ENCODE measurements at places on chromosomes 12 and 14.

DNA sequence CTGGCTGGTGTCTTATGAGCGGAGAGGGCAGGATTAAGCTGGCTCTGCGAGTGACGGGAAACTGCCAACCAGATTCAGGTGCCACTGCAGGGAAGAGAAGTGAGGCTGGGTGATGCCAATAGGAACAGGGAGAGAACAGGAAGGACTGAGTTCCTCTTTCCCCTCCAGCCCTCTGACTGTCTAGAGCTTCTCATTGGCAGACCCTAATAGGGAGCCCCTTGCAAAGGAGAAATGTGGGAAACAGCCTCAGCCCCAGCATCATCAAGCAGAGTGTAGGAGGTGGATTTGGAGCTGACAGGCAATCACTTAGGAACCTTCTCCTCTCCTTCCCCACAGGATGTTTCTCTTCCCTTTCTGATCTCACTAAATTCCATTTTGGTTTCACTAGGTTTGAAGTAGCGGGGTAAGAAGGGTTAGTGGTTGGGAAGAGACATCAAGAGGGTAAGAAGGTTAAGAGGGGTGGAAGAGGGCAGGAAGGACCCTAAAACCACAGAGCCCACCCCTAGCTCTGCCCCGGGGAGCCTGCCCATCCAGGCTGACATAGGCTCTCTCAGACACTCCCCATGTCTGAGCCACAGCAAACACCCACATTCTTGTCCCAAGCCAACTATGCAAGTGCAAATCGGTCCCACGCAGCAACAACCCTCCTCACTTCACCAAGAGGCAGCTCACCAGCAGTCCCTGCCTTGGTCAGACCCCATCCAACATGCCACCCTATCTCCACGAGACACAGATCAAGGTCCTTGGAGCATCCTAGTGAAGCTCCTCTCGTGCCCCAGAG lies 111.1 kb downstream of the STAB2 start:
- peak; percentile 18 for DNase-seq

- peak; percentile 49 for DNase-seq
Observed at GRCh38 chr14:78933948-78934524, 763.9 kb downstream of the NRXN3 start.

- DNase-seq, result no peak
Observed at GRCh38 chr14:23300687-23301223, 1.9 kb downstream of the PPP1R3E start.

- peak; percentile 19 for DNase-seq
Observed at GRCh38 chr14:99518441-99519346, 37.5 kb downstream of the CCNK start.

DNA sequence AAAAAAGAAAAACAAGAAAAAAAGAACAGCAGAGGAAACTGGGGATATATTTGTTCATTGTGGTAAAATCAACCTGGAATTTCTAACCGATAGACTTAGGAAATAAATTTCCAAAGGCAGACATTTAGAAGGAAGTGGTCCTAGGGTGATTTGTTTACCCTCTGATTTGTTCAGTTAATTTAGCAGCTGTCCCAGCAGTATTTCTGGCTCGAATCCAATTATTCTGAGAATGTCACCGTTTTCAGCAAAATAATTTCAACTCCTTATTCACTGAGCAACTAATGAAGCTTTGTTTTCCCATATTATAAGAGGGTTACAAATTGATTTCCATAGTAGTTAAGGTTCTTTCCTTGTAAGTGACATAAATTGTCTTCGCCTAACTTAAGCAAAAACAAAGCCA lies 285.2 kb upstream of the SYT10 start:
- DNase-seq, result no peak

GRCh38 chr12:129819391-129819790 lies 84.4 kb downstream of the TMEM132D start:
- no peak for DNase-seq

DNA sequence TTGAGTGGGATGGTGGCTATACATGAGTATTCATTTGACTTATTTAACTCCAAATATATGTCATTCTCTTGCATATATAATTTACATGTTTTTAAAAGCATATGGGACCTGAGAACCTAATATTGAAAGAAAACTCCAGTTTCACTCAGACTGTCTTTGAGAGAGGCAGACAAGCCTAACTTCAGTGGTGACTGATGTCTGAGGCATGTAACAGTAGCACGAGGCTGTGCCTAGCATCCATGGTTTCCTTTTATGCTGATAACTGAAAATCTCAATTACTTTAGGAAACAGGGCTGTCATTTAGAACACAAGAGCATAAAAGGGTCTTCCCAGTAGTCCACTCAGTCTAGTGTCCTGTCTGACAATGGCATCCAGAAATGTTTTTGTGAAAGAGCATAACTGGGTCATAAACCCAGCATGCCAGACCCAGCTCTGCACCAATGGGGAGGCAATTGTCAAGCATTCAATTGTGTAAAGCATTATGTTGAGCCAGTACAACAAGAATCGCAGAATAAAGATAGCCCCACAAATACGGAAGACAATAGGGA lies 24.3 kb downstream of the MAPK1IP1L start:
- no peak for DNase-seq

GRCh38 chr14:104940526-104941150 lies 16.0 kb downstream of the PLD4 start:
- DNase-seq, result no peak

DNA sequence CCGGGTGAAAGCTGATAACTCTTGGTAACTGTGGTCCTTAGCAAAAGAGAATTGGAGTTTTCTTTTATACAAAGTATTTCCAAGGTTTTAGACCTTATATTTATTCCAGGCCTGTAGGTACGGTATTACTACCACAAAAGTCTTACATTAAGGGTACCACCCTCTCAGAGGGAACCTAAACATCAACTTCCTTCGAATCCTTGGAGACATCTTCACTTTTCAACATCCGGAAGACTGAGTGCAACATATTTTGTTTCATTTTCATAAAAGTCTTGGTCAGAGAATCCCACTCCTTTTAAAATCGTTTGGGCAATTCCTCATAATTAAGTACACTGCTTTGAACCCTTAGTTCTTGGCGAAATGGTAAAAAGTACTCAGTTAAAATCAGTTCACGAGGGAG lies 1.2 kb downstream of the CNOT2 start:
- no peak for DNase-seq

DNA sequence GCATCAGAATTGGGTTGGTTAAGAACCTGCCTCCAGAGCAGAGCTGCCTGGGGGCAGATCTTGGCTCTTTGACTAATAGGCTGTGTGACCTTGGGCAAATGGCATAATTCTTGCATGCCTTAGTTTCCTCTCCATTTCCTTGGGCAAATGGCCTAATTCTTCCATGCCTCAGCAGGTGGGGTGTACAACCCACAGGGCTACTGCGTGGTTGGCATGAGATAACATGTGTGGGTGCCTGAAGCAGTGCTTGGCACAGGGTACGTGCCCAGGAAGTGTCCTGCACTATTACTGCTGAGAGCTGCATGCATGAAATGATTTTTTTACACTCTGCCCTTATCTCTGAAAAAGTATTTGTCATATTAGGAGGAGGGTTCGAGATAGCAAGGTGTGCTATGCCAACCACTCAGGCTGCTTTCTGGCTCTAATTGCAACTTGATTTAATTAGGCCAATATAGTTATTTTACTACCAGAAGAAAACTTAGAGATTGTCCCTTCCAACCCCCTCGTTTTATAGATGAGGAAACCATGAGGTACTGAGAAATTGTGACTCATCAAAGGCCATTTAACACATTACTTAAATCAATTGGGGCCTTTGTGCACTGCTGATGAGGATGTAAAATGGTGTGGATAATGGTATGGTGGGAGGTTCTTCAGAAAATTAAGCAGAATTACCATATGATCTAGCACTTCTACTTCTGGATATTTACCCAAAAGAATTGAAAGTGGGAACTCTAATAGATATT lies 161.6 kb upstream of the HIF1A start:
- DNase-seq, result no peak

- no peak for DNase-seq
Observed at GRCh38 chr12:114174326-114174725, 208.2 kb upstream of the RBM19 start.

DNA sequence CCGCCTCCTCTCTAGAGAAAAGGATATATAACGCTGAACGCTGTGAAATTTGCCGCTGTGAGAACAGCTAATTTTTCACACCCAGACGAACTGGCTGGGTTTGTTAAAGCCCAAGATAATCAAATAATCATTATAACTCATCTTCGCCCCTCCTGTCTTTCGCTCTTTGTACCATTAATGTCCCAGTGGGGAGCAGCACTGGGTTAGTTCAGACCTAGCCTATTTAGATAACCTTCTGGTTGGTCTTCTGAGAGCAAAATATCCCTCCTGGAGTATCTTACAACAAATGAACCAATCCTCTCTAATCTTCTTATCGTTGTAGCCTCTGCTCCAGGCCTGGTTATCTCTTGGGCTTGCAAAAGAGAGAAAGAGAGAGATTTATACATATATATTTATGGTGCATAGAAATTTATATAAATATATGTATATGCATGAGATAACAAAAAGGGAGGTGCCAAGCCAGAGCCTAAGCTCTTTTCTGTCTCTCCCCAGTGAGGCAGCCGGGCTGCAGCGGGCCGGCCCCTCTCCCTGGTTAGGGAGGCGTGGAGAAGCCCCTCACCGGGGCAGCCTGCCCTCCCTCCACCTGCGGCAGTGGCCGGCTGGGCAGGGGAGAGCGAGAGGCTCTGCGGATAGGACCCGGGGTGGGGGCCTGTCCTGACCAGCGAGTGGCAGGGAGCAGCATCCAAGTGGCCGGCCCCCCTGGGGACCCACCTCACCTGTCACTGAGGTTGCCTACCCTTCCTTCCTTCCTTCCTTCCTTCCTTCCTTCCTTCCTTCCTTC lies 202.0 kb upstream of the LHX5 start:
- no peak for DNase-seq

DNA sequence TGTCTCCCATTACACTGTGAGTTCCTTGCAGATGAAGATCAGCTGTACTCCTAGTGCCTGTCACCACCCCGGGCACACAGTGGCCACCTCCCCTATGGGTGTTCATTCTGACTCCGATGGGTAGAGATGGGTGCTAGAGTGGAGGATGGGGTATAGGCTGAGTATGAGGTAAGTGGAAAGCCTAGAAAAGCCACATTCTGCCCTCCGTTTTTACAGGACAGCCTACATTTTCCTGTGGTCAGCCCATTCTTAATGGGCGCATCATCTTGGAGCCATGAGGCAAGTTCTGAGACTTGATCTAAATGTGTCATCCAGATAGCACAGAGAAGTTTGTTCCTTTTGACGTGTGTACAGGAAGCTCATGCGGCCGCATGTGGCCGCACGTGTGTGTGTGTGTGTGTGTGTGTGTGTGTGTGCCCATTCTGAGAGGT lies 166.7 kb upstream of the HIF1A start:
- no peak for DNase-seq

DNA sequence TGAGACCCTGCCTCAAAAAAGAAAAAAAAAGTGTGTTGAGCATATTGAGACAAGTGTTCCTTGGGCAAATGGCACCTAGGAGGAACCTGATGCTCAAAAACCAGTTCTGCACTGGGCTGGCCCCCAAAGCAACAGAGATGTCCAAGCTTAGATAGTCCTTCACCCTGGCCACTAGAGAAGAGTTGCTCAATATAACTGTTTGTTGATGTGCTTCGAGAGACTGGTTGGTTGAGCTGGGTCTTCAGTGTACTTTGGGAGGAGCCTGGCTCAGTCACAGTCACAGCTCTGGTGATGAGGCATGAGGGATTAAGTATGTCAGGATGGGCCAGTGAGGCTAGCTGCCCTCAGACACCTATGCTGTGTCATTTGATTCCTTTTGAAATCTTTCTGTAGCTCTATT lies 38.0 kb downstream of the SLC2A14 start:
- no peak for DNase-seq

DNA sequence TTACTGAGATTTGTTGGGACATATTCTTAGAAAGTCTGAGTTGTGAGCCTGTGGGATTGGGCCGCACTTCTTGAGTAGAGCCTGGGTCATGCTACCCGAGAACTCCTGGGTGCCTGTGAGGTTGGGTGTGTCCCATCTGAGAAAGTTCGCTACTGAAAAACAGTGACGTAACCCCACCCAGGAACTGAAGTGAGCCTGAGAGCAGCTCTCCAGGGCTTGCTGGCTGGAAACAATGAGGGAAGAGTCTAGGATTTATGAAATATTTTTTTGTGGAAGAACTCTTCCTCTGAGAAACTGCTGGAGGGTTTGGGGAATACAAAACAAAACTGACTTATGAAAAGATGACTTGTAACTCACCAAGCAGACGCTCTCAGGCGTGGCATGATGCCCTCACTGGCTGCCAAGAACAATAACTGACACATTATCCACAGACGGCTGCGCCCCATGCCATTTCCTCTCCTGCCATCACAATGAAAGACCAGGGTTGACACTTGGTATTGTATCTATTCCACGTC lies 69.2 kb downstream of the RASSF3 start:
- no peak for DNase-seq

DNA sequence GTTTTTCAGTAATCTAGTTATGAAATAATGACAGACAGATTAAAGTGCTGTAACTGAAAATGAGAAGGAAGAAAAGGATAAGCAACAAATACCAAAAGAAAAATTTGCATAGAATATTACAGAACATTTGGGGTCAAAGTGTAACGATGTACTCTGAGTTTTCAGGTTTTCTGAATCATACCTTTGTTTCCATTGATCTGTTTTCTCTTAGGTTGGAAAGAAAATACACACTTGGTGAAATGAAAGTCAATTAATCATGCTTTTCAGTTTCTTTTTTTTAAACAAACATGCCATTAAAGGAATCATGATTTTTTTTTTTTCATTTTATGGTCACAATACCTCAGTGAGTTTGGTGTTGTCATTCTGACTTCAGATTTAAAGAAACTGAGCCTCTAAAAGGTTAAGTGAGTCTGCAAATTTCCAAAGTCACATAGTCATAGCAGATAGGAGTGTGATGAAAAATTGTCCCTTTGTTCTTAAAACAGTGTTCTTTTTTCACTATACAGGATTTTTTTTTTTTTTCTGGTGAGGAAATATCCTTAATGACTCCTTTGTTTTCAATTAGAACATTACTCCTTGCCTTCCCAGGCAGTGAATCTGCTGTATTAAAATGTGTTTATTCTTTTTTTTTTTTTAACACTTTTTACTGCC lies 35.9 kb upstream of the PZP start:
- DNase-seq, result no peak

DNA sequence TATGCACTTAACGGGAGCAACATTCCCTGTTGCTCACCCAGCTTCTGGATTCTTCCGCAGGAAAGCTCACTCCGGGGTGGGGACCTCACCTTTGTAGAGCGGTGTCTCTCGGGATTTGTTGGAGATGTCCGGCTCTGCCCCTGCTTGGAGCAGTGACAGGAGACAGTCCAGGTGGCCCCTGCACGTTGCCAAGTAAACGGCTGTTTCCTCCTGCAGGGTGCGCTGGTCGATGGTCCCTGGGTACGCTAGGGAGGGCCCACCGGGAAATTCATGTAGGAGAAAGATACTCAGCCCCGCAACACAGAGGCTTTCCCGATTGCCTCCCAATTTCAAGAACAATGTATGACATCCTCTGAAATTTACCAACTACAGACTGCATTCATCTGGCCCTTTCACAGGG lies 23.1 kb downstream of the ASB2 start:
- no peak for DNase-seq
